Substantia nigra (tissue), 51 donors: ENCODE measurements at places on chromosomes 5 and 9.

DNA sequence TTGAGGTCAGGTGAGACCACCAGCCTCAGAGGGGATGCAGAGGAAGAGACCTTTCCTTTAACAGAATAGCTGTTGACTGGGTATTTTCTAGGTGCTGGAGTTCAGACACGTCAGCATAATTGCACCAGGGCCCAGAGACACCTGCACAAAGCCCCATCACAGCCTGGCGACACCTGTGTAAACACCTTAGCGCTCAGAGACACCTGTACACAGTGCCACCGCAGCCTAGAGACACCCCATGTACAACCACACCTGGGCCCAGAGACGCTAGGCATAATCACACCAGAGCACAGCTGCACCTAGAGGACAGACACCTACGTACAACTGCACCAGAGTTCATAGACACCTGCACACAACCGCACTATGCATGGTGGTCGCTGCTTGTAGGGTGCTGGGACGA lies 1.0 kb downstream of the TRIP13 start:
- no peak for DNase-seq

GRCh38 chr5:14328144-14328543 lies 185.0 kb downstream of the TRIO start:
- no peak for DNase-seq

DNA sequence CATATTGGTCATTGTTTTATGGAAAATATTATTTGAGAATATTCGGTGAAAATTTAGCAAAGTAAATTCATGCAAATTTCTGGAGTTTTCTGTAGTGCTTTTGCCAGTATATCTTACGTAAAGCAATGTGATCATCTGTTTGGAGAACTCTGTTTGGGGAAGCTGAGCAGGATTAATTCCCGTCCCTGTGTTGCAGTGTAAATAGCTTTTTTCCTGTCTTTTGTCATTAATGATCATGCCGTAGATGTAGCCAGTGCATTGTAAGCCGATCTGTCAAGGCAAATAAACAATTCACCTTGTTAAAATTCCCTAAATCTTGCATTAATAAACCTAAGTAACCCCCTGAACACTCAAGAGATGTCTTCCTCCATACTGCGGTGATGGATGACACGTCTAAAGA lies 39.2 kb downstream of the PPIC start:
- DNase-seq: no peak

DNA sequence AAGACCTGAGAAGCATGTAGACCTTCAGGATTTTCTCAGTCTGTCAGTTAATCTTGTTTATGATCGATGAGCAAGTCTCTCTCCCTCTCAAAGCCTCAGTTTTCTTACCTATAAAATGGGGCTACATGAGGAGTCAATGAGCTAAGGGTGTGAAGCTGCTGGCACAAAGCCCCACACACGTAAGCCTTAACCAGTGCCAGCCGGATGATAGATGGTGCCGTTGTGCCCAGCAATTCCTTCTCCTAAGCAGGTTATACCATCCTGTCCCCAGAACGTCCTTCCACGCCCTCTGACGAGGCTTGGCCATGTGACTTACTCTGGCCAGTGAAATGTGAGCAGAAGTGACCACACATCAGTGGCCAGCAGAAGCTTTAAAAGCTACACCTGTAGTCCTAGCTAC lies 179.0 kb downstream of the C9orf50 start:
- no peak for DNase-seq

- DNase-seq: no peak
Observed at GRCh38 chr5:81909677-81910076, 62.1 kb upstream of the ATG10 start.

GRCh38 chr5:77168879-77169244 lies 41.6 kb upstream of the PDE8B start:
- DNase-seq: no peak

DNA sequence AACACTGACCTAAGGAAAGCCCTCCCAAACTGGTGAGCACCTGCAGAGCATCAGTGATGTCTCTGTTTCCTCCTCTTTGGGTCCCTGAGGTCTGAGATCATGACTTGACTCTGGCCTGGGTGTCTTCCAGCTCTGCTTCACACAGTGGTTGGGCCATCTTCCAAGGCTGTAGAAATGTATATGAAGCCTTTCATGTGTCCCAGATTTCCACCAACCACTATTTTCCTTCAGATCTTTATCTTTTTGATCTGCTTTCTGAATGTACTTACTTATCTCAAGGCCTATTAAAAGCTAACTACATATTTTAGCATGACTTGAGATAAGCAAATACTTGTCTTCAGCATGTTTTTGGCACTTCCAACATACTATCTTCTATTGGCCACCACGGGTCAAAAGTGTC lies 47.1 kb downstream of the PRELID2 start:
- no peak for DNase-seq

GRCh38 chr5:31385774-31386537 lies 145.9 kb downstream of the DROSHA start:
- no peak for DNase-seq

- no peak for DNase-seq
Observed at GRCh38 chr5:179534431-179534830, 15.9 kb upstream of the RUFY1 start.

- DNase-seq: no peak
Observed at GRCh38 chr5:28766565-28767158, 1728.3 kb upstream of the CDH9 start.

- no peak for DNase-seq
Observed at GRCh38 chr5:150660108-150660831, 781 bp upstream of the MYOZ3 start.

GRCh38 chr5:10520706-10521105 lies 43.2 kb upstream of the ANKRD33B start:
- DNase-seq: no peak

GRCh38 chr5:38538161-38538560 lies 18.3 kb downstream of the LIFR start:
- DNase-seq: no peak

GRCh38 chr5:56406838-56407237 lies 173.7 kb upstream of the ANKRD55 start:
- no peak for DNase-seq

GRCh38 chr5:1343931-1344901 lies 683 bp downstream of the CLPTM1L start:
- DNase-seq: no peak

DNA sequence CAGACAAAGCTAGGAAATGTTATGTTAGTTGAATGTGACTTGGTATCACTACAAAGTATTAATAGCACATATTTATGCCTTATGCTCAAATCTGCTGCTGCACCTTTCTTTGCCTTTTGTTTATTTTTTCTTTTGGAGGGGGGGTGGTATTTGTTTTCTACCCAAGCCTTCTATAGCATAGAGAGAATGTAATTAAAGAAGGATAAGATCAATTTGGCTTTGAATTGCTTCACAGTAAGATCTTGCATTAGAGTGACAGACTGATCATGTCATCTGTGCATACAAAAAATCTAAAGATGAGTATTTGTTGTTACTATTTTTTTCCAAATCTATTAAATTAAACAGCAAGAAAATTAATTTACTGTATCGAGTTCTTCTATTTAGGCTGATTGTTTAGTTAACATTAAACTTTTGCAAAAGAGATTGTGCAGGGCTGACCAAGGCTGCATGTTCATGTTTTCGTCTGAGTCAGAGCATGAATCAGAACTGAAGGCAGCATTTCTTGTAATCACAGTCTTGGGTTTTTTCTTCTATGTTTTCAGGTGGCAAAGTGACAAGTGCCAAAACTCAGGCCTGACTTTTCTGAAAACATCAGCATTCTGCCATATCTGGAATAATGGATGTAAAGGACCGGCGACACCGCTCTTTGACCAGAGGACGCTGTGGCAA lies 1007.1 kb upstream of the WWC1 start:
- DNase-seq: no peak

GRCh38 chr9:136242918-136243525 lies 2.6 kb downstream of the QSOX2 start:
- no peak for DNase-seq

DNA sequence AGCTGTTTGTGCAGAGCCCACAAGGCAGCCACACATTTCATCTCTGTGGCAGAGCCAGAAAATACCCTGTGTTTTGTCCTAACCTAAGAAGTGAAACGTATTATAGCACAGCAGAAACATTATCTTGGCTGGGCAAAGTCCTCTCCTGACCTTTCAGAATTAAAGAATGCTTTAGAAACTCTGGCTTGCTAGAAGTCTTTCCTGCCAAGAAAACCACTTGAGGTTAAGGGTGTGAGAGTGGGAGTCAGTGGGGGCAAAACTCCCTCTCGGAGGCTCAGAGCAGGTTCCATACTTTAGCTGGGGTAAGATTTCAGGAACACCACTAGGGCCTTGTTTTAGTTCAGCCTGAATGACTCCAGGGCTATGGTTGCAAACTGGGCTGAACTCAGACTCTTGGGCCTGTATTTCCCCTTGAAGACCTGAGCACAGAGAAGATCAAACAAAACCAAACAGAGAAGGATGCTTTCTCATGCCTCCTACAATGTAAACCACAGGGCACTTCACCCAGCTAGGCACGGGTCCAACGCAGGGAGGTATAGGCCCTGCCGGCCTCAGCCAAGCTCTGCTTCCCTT lies 48.0 kb downstream of the ZNF366 start:
- no peak for DNase-seq

GRCh38 chr5:78547183-78547582 lies 101.4 kb downstream of the LHFPL2 start:
- no peak for DNase-seq

- no peak for DNase-seq
Observed at GRCh38 chr5:31086839-31087415, 106.6 kb upstream of the CDH6 start.

- DNase-seq: no peak
Observed at GRCh38 chr5:14373685-14374084, 207.9 kb upstream of the OTULINL start.

DNA sequence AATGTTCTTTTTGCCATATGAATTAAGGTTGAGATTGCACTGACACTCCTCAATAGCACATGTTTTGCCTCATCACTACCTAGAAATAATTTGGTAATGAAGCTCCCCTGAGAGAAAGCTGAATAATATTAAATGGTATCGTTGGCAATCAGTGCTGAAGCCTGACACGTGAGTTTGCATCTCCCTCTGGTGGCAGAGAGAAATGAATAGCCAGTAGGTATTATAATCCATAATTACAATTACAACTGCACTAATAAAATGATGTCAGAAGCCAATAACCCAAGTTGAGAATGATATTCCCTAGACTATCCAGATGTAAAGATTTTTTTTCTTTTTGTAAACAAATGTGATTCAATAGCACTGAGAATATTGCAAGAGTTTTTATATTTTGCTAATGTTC lies 700.3 kb downstream of the PTPRD start:
- no peak for DNase-seq

DNA sequence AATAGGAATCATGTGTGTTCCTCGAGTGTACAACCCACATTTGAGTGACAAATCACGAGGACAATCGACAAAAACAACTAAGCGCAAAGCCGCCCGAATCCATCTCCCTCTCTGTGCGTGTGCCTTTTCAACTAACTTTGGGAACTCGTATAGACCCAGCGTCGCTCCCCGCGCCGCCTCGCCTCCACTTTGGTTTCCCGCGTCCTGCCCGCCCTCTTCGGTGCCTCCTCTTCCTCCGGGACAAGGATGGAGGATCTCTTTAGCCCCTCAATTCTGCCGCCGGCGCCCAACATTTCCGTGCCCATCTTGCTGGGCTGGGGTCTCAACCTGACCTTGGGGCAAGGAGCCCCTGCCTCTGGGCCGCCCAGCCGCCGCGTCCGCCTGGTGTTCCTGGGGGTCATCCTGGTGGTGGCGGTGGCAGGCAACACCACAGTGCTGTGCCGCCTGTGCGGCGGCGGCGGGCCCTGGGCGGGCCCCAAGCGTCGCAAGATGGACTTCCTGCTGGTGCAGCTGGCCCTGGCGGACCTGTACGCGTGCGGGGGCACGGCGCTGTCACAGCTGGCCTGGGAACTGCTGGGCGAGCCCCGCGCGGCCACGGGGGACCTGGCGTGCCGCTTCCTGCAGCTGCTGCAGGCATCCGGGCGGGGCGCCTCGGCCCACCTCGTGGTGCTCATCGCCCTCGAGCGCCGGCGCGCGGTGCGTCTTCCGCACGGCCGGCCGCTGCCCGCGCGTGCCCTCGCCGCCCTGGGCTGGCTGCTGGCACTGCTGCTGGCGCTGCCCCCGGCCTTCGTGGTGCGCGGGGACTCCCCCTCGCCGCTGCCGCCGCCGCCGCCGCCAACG lies at the start of gene GPR150:
Gene GPR150 (plus strand): TSS at position 58 of the 840 bp plus-strand sequence. CDS start 189 bp downstream, at position 247.
- no peak for DNase-seq

GRCh38 chr9:9521033-9521779 lies 1091.6 kb downstream of the PTPRD start:
- no peak for DNase-seq

- DNase-seq: no peak
Observed at GRCh38 chr5:77845324-77845646, 69.1 kb upstream of the TBCA start.

DNA sequence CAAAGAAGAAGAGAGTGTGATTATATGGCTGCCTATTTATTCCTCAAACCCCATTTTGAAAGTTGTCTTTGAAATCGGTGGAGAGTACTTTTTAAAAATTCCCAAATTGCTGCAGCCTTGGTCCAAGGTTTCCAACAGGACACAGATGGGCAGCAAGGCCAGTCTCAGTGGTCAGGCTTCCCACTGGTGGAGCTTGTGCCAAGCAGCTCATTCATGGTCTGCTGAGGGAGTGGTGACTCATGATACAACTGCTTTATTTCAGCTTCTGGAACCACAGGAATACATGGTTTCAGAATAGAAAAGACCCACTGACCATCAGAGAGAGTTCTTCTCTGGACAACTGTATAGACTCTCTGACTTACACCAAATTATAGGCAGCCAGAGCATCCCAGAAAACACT lies 673.1 kb upstream of the KLF4 start:
- no peak for DNase-seq

DNA sequence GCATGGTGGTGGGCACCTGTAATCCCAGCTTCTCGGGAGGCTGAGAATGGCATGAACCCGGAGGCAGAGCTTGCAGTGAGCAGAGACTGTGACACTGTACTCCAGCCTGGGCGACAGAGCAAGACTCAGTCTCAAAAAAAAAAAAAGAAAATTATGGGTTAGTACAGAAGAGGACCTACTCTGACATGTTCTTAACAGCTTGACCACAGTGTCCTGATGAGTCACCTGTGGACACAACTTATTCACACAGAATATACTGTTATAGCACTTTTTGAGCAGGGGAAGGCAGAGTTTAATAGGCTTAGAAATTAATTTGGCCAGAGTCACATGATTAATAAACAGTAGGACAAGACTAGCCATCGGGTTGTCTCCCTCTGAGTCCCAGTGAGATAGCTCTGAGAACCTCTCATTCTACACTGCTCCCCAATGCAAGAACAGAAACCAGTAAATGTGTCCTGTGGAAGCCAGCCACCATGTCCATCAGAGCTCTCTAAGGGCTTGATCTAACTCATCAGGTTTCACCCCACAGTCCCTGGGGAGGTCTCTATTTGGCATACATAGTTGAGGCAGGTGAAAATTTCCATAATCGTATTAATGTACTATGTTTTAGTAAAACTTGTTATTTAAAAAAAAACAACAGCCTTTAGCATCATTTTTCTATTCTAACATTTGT lies 1077.9 kb upstream of the C9orf72 start:
- no peak for DNase-seq

DNA sequence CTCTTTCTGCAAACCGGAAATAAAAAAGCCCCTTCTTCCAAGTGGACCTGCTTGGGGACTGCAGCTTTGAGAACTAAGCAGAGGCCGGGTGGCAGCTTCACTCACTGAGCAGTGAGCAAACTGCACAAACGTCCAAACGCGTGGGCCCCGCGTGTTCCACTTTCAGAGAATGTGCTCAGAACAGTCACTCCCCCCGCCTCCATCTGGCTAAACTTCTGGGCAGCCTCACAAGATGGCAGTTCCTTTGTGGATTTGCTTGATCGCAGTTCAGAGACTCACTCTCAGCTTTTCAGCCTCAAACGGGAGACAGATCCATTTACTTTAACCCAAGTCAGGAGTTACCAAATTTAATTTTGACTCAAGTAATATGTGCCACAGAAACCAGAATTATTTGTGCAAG lies 216.6 kb downstream of the TLE1 start:
- no peak for DNase-seq

- no peak for DNase-seq
Observed at GRCh38 chr5:154278908-154279307, 88.4 kb downstream of the GALNT10 start.
